T-helper 2 cell (primary cell): ENCODE measurements at places on chromosomes 11 and 22.
A peak's percentile ranks its signal among the peaks of the same experiment; 100 is the strongest.

- DNase-seq: peak; percentile 10
Measured at GRCh38 chr11:66976028-66976467, 944 bp downstream of the C11orf86 start.

DNA sequence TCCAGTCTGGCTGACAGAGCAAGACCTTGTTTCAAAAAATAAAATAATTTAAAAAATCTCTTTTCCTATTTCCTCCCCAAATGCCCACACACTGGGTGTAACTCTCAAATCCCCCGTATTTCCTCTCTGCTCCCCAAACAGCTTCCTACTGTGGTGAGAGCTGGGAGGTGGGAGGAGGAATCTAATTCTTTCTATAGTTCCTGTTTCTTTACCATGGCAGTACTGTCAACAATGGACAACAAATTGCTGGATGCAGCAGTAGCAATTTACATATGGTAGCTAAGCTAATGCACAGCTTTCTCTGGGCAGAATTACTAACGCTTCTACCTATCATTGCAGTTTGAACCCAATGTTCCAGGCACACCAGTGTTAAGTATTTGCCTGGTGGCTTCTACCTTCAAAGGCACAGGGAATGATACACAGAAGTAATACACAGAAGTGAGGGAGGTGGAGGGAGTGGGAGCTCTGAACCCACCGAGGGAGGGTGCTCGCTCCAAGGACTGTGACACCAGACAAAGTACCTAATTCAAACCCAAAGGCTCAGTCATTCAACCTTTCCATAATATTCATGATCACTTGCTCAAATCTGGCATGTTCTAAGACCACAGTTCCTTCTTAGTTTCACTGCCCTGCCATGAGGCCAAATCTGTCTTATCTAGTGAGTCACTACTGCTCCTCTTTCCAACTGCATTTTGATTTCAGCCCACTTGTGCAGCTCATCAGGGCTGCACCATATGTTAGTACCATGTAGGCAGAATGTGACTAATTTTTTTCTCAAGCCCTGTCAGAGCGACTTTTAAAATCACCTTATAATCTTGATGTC, 37.9 kb downstream of the CELF1 start:
- DNase-seq: no peak

- no peak for DNase-seq
Measured at GRCh38 chr11:83568516-83568915, 282.3 kb upstream of the CCDC90B start.

DNA sequence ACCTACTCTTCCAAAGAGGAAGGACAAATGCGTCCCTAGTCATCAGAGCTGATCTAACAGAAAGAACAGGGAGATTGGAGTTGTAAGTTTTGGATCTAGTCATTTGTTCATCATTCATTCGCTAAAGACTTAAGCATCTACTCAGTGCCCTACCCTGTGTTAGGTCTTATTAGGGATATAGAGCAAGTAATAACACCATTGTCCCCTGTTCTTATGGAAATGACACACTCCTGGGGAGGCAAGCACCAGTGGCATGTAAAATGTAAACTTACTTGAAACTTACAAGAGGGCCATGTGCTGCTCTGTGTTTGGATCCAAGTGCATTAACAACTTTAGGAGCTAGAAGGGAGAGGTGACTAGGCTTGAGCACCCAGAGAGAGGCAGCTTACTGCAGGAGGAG, 61.9 kb downstream of the P4HA3 start:
- DNase-seq: no peak

DNA sequence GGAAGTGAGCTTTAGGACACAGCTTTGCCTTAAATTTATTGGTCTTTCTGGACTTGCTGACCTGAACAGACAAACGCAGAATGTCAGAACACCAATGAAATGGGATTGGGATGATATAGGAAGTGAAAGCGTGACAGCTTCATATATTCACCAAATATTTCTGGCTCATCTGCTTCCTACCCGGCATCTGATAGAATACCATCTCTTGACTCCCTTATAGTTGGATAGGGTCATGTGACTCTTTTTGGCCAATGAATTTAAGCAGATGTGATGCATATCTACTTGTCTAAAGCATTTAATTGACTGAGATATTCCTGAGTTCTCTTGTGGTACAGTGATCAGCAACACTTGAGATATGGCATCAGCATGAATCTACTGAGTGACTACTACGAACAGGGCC, 2.5 kb upstream of the CAPRIN1 start:
- DNase-seq: no peak

- DNase-seq: peak; percentile 16
Measured at GRCh38 chr22:25202290-25202921, 2.7 kb downstream of the CRYBB3 start.

DNA sequence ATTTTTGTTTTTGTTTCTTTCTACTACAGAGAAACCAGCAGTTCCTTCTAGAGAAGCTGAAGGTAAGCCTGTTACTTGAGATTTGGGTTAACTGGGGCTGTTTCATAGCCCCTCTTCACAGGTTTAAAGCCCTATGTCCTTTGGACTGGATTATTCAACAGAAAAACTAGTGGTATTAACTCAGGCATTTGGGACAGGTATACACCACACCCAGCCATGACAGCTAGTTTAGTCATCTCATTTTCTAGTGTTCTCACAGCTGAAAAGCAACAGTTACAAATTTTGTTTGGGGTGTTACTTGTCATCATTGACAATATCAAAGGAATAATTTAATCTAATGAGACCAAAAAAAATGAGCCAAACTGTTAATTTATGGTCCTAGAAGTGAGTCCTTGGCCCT, 14.0 kb downstream of the LAYN start:
- DNase-seq: no peak

- DNase-seq: no peak
Measured at GRCh38 chr22:49449377-49449776, 378.3 kb downstream of the BRD1 start.

- DNase-seq: no peak
Measured at GRCh38 chr22:39873965-39874364, 19.6 kb downstream of the ENTHD1 start.

DNA sequence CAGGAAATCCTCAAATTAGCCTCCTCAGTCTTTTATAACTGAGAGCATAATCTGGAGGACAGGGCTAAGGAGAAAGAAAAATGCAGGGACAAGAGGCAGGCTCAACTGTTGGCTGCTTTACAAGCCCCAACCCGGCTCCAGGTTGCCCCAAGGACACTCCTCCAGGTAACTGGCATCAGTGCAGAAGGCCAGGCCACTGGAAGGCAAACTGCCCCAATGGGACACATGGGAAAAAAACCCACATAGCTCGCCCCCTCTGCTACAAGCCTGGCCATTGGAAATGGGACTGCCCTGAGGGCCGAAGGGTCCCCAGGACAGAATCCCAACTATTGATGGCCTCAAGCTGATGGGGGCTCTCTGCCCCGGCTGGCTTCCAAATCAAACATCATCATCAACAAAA, 17.9 kb upstream of the FBLN1 start:
- DNase-seq: no peak

- DNase-seq: no peak
Measured at GRCh38 chr11:47329431-47329986, 23.0 kb downstream of the MYBPC3 start.

GRCh38 chr11:102429226-102429625, 23.3 kb downstream of the TMEM123 start:
- DNase-seq: no peak

DNA sequence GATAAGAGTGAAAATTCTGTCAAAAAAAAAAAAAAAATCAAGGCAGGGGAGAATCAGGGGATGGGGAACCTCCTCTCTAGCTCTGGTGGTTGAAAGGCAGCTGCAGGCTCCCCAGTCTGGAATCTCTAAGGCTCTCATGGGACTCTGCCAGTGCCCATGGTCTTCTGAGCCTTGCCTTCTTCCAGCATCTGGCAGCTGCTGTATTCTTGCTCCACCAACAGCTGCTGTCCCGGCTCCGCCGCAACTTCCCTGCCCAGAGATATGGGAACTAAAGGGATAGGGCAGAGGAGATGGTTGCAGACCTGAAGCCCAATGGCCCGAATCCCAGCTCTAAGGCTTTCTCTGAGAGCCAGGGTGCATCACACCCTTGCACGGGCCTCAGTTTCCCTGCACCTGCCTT, 49.5 kb upstream of the PHF21B start:
- DNase-seq: no peak

GRCh38 chr11:116948391-116948790, 111.0 kb upstream of the APOA1 start:
- no peak for DNase-seq

GRCh38 chr11:72030472-72031045, 31.9 kb downstream of the IL18BP start:
- DNase-seq: no peak

DNA sequence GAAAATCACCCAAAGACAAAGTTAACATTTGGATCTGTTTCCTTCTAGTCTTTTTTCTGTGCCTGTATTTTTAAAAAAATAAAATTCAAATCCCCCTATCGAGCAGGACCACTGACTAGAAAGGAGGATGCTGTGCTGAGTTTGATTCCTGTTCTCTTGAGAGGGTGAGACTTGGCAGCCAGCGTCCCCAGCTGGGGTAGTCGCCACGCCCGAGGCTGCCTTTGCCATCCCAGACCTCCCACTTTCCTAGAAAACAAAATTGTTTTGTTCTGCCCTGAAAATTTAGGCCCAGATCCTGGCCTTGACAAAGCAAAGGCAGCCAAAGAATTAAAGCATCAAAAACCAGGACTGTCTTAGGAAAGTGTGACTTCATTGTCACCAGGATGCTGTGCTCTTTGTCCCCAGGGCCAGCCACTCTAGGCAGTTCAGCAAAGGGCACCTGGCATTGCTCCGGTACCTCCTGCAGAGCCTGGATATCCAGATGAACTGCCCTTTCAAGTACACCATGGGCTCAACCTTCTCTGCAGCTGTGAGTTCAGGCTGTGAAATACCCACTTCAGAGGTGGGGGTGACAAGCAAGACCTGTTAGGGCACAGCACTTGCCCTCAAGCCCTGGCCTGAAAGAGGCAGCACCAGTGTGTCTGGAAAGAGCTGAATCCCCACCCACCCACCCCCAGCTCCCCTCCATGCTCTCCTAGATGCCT, 44.6 kb downstream of the KCNQ1OT1 start:
- no peak for DNase-seq

- DNase-seq: peak; percentile 20
Measured at GRCh38 chr11:117144477-117145392, 648 bp downstream of the PAFAH1B2 start.

DNA sequence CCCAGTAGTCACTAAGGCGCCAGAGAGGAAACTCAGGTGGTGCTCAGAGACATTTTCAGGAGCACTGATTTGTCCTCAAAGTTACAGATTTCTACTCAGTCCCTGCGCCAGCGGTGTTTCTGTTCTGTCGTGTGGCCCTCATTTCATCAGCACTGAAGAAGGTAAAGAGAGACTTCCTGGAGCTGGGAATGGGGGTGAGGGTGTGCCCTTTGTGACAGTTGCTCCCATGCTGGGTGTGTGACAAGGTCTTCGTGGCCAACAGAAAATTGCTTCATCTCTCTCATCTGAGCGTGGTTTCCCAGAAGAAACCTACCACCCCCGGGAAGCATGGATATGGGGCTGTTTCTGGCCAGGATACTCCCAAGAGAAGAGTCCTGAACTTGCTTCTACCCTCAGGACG, 2.0 kb upstream of the PPARA start:
- no peak for DNase-seq

DNA sequence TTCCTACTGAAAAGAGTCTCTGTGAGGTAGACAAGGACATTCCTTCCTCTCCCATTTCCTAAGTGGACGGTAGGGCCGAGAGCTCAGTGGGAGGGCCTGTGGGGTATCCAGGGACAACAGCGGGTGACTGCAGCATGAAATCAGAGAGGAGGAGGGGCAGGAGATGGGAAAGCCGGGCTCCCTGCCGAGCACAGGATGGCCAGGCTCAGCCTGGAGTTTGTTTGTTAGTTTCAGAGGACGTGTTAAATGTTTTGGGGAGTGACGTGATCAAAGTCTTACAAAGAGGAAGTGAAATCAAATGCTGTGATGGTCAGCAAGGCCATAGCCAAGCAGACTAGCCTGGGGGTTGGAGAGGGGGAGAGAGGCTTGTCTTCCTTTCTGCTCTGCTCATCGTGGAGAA, 152.7 kb downstream of the ADAMTS15 start:
- no peak for DNase-seq

GRCh38 chr11:1555713-1556153, 16.3 kb downstream of the DUSP8 start:
- DNase-seq: no peak
